ENCODE measurements at places on chromosomes 11 and 22. TPM values are rescaled to one million over a fixed set of nuclear protein-coding genes. Genes with fewer than 3 reads are reported as not detected.

- no peak for DNase-seq
These were observed 9.7 kb upstream of the LRP5 start for GRCh38 chr11:68302670-68303069.

DNA sequence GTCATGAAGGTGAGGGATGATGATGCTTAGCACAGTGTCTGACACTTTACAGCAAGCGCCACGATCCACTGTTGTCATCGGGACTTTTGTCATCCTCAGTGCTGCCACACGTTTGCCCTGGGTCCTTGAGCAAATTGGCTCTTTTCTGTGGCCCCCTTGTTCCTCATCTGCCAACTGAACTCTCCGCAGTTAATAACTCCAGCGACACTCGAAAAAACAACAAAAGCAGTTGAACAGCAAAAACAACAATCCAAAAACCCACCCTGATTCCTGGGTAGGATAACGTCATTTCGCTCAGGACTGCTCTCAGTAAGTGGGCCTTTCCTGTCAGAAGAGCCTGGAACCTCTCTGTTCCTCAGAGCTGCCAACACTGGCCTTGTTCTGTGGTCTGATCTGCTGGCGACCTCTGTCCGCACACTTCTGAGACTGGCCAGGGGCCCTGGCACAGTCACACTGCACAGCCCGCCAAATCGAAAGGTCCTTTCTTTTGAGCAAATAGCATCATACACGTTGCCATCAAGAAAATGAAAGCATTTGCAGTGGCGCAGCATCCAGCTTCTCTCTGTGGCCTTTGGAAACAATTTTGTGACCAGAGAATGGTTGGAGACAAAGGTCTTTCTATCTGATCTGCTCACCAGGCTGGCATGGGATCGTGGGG lies 79.9 kb upstream of the SYT13 start:
- no peak for DNase-seq

DNA sequence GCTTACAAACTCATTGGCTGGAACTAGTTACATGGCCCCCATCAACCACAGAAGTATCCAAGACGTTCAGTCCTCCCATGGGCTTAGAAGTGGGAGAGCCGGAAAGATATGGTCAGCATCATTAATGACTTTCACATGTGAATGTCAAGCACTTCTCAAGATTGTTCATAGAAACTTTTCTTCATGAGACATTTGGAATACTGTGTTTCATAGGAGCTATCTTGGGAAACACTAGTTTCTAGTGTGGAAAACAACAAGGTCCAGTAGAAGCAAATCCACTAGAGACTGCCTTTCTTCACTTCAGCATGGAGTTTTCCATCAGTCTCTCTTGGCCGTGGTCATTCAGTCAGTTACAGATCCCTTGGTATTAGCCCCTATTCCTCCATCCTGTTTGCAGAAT lies 160.9 kb downstream of the C11orf91 start:
- no peak for DNase-seq

- no peak for DNase-seq
These were observed 40.6 kb downstream of the PDGFB start for GRCh38 chr22:39204216-39204615.

The OSBPL5 gene
- not detected for total RNA-seq

The MS4A7 gene
- total RNA-seq: 43.1 TPM

The TESMIN gene
- 1.8 TPM for total RNA-seq

- DNase-seq: no peak
These were observed 38.7 kb downstream of the CHKA start for GRCh38 chr11:68082481-68082880.

DNA sequence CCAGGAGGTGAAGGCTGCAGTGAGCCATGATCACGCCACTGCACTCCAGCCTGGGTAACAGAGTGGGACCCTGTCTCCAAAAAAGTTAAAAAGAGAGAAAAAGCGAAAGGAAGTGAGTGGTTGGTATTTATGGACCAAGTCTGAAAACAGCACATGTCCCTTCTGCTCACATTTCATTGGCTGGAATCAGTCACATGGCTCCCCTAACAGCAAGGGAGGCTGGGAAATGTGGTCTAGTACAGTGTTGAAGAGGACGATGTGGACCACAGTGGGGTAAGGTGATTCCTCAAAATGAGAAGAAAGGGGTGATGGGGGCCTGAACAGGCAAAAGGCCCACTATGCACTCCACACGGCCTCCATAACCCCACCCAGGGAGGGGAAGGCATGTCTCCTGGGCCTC lies 32.5 kb upstream of the SMTN start:
- DNase-seq: no peak

DNA sequence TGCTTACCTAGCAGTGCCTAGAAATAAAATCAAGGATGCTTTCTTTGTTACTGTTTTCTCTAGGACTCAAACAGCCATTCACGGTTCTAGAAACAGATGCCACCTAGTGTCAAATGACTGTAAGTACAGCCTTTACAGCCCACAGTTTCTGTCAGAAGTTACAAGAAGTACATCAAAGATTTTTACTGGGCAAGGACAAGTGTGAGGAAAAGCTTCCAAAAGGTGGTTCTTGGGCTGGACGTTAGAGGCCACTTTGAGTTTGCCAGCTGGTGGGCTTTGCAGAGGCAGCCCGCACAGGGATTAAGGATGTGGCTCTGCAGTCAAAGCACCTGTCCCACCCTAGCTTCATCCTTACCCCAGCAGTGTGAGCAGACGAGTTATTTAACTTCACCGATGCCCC lies 6.9 kb downstream of the KMT5B start:
- no peak for DNase-seq

The GLB1L3 gene
- not detected for total RNA-seq

- no peak for DNase-seq
These were observed 231.3 kb downstream of the BUD13 start for GRCh38 chr11:116541460-116541859.
